ENCODE measurements at places on chromosomes 2 and 18.

GRCh38 chr2:120958623-120959366, 223.1 kb downstream of the GLI2 start:
- no peak for DNase-seq

- DNase-seq: no peak
Measured at GRCh38 chr18:58937887-58938267, 73.2 kb downstream of the ZNF532 start.

- DNase-seq: no peak
Measured at GRCh38 chr2:40439473-40439872, 12.4 kb downstream of the SLC8A1 start.

DNA sequence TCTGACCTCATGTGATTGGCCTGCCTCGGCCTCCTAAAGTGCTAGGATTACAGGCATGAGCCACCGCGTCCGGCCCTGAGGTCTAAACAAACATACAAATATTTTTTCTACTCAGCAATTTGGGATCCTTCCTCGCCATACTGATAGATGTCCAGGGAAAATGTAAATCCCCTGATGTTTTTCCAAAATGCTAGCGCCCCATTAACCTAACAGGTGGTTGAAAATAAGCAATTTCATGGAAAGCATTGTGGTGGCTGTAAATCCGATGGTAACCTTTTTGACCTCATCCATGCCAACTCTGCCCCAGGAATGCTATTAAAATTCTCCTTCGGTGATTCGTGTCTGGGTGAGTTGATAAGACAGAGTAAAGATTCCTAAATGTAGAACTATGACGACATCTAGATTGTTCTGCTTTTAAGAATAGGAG, 19.3 kb downstream of the GEMIN6 start:
- no peak for DNase-seq

GRCh38 chr2:225037415-225038230, 4.6 kb downstream of the DOCK10 start:
- no peak for DNase-seq

- no peak for DNase-seq
Measured at GRCh38 chr18:77130229-77131099, 2.1 kb downstream of the MBP start.

- DNase-seq: no peak
Measured at GRCh38 chr2:68044099-68044498, 18.7 kb downstream of the C1D start.

DNA sequence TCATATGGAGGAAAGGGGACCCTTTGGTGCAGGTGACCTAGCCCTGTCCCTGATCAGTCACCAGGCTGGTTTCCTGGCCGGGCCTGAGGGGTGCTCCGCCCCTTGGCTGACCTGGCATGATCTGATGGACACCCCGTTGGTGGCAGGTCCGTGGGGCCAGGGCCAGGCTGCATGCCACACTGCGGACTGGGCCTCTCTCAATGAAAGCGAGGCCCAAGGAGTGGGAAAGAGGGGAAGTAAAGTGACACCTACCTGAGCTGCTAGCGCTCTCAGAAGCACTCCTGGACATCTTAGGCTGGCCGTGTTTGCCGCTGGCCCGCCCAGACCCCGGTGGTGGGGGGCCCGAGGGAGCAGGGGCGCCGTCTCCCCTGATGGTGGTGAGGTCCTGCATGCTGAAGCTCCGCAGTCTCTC, 33.1 kb downstream of the MRPL35 start:
- no peak for DNase-seq

DNA sequence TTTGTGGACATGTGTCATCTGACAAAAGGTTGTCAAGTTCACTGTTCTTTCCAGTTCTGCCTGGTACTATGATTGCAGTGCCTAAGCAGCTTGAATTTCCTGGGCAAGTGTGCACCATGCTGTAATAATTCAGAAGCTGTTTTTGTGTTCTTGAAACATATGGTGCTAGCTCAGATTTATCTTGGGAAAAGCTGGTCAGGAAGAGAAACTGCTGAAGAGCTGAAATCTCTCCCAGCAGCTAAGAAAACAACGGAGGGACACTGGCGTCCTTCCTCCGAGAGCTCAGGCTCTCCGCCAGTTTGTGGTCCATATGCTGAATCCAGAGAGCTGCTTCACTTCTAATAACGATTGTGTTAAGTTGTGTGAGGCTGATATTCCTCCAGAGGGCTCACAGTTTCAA, 642.0 kb downstream of the DPP10 start:
- no peak for DNase-seq

GRCh38 chr2:120525056-120526046, 179.4 kb downstream of the INHBB start:
- DNase-seq: no peak

GRCh38 chr2:45974056-45974455, 322.6 kb downstream of the PRKCE start:
- DNase-seq: no peak

- no peak for DNase-seq
Measured at GRCh38 chr2:201452922-201453643, 1.5 kb downstream of the STRADB start.

GRCh38 chr2:68862889-68863288, 8.3 kb downstream of the BMP10 start:
- no peak for DNase-seq

DNA sequence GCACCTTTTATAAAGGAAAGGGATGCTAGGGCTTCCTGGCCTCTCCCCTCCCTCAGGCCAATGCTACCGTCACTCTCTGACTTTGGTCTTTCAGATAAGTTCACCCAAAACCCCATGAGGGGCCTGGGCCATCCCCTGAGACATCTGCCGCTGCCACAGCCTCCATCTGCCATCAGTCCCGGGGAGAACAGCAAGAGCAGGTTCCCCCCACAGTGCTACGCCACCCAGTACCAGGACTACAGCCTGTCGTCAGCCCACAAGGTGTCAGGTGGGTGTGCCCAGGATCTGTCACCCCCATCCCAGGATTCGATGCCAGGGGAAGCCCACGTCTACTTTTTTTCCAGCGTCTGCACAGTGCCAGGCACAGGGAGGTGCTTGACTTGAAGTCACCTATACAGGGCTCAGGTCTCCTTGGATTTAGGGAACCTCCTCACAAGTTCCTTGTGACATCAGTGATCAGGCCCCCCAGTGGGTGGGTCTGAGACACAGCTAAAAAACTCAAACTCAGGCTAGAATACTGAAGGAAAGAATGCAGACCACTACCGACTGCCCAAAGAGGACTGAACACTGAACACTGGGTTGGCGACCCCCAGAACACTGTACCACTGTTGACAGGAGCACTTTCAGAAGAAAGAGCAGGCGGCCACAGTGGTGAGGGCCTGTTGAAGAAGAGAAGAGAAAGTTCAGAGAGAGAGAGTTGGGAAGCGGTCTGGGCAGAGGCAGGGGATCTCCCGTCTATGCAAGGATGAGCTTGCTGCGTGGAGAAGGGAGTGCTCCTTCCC, 85.3 kb downstream of the EPAS1 start:
- no peak for DNase-seq

GRCh38 chr18:28281400-28281799, 104.5 kb upstream of the CDH2 start:
- no peak for DNase-seq

- no peak for DNase-seq
Measured at GRCh38 chr18:27674411-27674810, 489.3 kb upstream of the CHST9 start.

- no peak for DNase-seq
Measured at GRCh38 chr18:61556862-61557261, 223.6 kb downstream of the CDH20 start.

GRCh38 chr2:86336675-86337243, 667 bp downstream of the REEP1 start:
- peak; percentile 7 for DNase-seq

GRCh38 chr2:53356291-53356905, 411.2 kb upstream of the CHAC2 start:
- no peak for DNase-seq

GRCh38 chr2:168054657-168055056, 192.7 kb downstream of the STK39 start:
- DNase-seq: no peak

GRCh38 chr18:37242826-37243560, 322.6 kb downstream of the CELF4 start:
- no peak for DNase-seq

DNA sequence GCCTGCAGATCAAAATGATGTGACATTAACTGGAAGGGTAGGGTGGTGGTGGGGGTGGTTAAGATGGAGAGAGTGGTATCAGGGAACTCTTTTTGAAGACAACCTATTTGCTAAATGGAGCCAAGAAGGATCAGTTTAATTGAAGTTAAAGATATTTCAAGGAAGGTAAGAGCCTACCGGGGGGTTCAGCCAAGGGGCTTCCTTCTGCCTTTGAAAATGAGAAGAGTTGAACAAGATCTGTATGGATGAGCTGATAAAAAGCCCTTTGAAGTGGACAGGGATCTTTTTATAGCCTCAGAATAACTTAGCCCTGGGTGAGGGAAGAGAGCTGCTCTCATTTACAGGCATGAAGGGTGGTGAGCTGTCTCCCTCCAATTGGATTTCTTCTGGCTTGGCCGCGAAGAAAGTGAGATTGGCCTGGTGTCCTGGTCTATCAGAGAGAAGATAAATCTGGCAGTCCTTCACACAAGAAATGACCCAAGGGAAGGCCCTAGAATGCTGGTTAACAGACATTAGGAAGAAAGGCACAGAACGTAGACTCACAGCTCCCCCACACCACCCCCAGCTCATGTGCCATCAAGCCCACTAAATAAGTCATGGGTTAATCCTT, 439.8 kb downstream of the TNS1 start:
- DNase-seq: no peak

DNA sequence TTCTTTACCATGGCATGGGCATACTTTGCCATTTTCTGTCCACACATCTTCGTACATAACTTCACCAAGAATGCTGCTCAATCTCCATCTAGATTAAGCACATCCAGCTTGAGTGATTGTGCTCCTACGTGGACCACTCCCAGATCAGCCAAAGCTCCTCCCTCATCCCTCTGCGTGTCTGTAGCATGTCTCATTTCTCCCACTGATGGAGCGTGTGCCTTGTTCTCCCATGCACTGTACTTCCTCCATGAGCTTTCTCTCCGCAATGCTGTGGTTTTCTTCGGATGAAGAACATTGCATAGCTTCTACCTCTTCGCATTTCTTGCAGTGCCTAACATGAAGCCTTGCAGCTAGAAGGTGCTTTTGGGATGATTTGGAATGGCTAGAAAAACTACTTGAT, 13.5 kb downstream of the CCL20 start:
- DNase-seq: no peak

- DNase-seq: no peak
Measured at GRCh38 chr18:77736842-77737241, 487.2 kb downstream of the GALR1 start.

DNA sequence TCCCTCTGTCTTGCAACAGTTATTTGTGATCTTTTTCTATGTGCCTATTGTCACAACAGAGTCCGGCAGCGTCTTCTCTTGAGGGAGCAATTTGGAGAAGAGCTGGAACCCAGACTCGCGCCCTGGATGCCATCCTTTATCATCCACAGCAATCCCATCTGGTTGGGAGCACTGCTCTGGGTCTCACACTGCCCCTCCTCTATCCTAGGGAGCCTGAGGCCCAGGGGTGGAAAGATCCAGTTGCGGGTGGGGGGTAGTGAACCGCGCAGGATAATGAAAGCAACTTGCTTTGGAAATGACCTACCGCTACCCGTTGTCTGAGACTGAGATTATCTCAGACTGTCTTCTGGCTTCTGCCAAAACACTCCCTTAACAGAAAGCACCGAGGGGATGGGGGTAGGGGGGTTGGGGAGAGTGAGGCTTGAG, 713 bp downstream of the WBP1 start:
- DNase-seq: no peak

DNA sequence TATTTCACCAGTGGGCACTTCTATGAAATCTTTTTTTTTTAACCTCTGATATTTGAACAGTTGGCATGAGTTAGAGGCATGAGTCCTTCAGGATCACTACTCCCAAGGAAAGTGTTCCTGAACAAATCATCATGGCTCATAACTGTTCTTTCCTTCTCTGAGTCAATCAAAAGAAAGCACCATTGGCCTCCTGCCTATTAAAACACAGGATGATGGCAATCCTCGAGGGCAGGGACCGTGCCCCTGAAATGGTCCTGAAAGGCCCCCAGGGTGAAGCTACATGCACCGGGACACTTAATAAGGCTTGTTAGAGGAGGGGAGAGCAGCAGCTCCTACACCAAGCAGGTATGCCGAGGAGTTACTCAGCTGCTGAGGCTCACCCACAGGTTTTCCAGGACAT, 43.5 kb downstream of the SLC14A2 start:
- no peak for DNase-seq

- no peak for DNase-seq
Measured at GRCh38 chr2:145563741-145564615, 1044.1 kb upstream of the ZEB2 start.

- no peak for DNase-seq
Measured at GRCh38 chr18:54529444-54529843, 61.6 kb upstream of the DYNAP start.

GRCh38 chr2:162257425-162257824, 14.2 kb upstream of the FAP start:
- no peak for DNase-seq

DNA sequence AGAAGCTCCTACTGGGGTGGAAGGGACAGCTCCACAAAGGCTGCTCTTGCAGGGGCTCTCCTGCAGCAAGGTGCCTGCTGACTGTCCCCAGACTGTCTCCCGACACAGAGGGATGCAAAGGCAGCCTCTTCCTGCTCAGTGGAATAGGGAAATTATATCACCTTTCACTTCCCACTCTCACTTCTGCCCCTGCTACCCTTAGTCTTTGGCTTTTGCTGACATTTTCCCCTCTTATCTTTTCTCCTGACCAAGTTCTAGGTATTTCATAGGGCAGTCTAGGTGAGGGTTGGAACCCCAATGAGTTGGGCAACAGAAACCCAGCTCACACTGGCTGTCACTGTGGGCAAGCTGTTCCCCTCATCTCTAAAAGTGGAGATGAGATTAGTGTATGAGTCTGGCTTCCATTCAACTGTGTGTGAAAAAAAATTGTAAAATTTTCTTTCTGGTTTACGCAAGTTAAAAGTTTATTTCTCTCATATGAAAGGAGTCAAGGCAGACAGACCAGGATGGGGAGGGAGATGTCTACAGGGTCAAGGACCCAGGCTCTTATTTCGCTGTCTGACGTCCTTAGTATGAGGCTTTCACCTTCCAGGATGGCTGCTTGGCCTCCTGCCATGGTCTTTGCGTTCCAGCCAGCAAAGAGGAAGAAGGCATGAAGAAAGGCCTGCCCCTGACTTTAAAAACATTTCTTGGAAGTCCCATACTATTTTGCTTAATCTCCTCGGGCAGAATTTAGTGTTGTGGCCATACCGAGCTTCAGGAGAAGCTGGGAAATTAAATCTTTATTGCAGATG, 7.5 kb upstream of the MOCOS start:
- no peak for DNase-seq

GRCh38 chr2:221562226-221562625, 9.9 kb downstream of the EPHA4 start:
- no peak for DNase-seq
